Stimulated activated CD4-positive, alpha-beta T cell treated with anti-CD3 and anti-CD28 coated beads, Interleukin-2, amount 100 ng/mL, for 4 hours (primary cell): ENCODE measurements at places on chromosomes 2 and 18.

- no peak for DNase-seq
Observed at GRCh38 chr18:6056171-6056910, 161.0 kb upstream of the TMEM200C start.

- DNase-seq, result peak; percentile 90
Observed at GRCh38 chr2:190563109-190563508, 28.6 kb upstream of the NEMP2 start.

GRCh38 chr2:114068438-114068837, 178.5 kb downstream of the ACTR3 start:
- no peak for DNase-seq

- DNase-seq, result no peak
Observed at GRCh38 chr2:35933031-35933430, 422.5 kb upstream of the CRIM1 start.

- DNase-seq, result no peak
Observed at GRCh38 chr2:141496810-141497209, 634.0 kb downstream of the LRP1B start.

- DNase-seq, result no peak
Observed at GRCh38 chr18:58527285-58527951, 101.5 kb downstream of the ALPK2 start.
